ENCODE measurements at places on chromosomes 4 and X. TPM values are rescaled to one million over a fixed set of nuclear protein-coding genes. Genes with fewer than 3 reads are reported as not detected.

DNA sequence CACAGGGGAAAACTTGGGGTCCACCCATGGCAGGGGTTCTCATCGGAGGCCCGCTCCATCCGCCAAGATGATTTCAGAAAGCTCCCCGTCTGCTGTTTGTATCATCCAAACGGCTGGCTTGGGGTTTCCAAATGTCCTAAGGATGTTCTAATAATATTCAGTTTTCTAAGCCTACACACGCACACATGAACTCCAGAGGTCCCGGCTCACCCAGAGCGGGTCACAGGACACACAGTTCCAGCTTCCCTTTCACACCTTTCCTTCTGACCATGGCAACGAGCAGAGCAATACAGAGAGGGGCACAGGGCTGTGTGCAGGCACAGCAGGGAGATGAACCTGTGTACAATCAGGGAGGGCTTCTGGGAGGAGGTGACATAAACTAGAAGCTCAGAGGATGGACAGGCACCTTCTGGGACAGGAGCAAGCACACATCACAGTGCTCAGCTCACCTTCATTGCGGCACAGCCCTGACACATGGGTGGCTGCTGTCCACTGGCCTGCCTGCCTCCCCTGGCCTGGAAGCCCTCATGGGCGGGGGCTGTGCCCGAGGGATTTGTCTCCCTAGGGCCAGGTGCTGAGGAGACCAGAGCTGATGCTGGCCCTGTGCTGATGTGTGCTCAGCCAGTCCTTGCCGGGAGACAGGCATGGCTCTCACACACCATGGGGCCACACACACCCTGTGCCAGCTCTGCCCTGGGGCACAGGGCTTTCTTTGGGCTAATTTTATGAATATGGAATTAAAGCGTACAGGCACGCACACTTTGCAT, 44.8 kb downstream of the ABLIM2 start:
- no peak overlapping the region for H3K27ac ChIP-seq
- no peak overlapping the region for H3K4me3 ChIP-seq

DNA sequence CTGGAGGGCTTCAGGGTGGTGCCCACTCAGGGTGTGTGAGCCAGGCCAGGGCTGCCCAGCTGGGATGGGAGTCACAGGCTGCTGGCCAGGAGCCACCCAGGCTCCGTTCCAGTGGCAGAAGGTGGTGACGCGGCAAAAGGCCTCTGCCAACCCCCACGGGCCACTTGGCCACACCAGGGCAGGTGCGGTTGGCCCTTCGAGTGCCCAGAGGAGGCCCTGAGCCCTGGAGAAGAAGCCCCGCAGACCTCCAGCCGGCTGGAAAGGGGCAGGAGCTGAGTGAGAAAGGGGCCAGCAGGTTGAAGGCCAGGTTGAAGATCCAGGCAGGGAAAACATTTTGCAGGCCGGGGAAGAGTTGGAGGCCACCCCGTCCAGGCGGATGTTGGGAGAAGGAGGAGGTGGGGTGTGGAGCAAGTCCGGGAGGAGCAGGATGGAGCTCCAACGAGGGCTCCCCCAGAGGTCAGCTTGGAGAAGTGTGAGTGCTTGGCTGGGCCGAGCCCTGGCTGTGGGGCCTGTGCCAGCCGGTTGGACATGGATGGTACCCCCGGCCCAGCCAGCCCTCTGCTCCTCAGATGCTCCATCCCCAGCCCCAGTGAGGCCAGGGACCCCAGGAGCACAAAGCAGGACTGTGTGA, 2.8 kb upstream of the CPLX1 start:
- no peak for DNase-seq
- H3K27ac ChIP-seq = no peak overlapping the region
- H3K27me3 ChIP-seq = peaks cover 15% of the 10 kb centered on the region
- H3K4me1 ChIP-seq = no peaks in the 10 kb centered on the region
- no peak overlapping the region for H3K4me3 ChIP-seq

SMPX gene
- not detected for total RNA-seq

MED12 gene
- 41.1 TPM for total RNA-seq

LINC00632 gene
- total RNA-seq = 105 TPM

Data from lung (tissue), 17 donors.